Esophagus mucosa (tissue), 1 donor: ENCODE measurements at places on chromosomes 2 and 18. TPM values are rescaled to one million over a fixed set of nuclear protein-coding genes. Genes with fewer than 3 reads are reported as not detected.
A peak's percentile ranks its signal among the peaks of the same experiment; 100 is the strongest.

DNA sequence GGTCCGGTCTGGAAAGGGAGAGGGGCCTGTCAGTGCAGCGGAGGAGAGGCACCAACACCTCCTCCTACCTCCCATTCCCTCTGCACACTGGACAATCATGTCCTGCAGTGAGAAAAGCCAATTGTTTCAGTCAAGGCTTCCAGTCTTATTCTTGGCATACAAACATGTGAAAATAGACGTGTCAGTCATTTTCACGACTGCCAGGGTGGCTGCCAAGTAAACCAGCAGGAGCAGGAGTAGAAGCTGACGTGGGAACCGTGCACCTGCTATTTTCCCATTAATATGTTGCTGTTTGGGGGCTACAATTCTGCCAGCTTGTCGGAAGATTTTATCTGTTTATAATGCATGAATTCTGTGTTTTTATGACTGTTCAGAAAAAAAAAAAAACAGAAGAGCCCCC, 202.3 kb downstream of the SPP2 start:
- no peak for ATAC-seq

DNA sequence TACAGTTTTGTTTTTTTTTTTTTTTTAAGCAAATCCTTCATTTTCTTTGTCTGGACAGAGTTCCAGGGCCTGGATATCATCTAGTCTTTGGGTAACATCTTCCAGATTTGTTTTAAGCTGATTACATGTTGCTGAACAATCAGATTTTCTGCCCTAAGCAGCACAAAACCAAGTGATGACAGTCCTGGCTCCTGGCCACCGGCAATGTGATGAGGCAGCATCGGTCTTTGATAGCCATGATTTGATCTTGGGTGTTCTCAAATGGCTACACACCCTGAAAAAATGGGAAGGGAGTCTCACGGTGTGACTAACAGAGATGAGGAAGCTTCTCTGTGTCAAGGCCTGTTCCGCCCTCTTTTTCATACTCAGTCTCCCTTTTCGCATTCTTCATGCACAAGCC, 708.6 kb upstream of the ZEB2 start:
- peak; percentile 73 for ATAC-seq

Gene ELOA2
- total RNA-seq, result not detected

Gene TTL
- 21.6 TPM for total RNA-seq

Gene NUP35
- total RNA-seq, result 14.2 TPM
